ENCODE measurements at places on chromosomes 3 and 15.

GRCh38 chr15:40405501-40406381, at the start of gene IVD:
Gene IVD (plus strand): TSS chr15:40405795. CDS start chr15:40405828, 33 bp downstream.
- peak; percentile 92 for DNase-seq

GRCh38 chr15:40595219-40595618, 1.2 kb downstream of the KNL1 start:
- no peak for DNase-seq

GRCh38 chr3:183038221-183038620, 57.9 kb upstream of the DCUN1D1 start:
- DNase-seq, result no peak

DNA sequence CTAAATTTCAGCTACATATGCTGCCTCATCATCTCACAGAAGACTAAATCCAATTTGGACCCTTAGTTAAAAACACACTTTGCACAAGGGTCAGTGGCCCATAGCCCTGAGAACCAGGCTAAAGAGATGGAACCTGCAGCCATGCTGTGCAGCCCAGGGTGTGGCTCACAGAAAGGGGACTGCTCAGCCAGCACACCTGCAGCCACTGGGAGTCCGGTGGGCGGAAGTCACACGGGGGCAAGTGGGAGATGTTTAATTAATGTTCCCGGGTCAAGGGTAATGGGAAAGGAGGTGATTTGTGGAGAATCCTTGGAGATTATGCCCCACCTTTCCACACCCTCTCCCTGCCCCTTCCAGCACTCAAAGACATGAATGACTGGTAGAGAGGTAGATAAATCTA, 467.4 kb downstream of the EPHB1 start:
- no peak for DNase-seq

DNA sequence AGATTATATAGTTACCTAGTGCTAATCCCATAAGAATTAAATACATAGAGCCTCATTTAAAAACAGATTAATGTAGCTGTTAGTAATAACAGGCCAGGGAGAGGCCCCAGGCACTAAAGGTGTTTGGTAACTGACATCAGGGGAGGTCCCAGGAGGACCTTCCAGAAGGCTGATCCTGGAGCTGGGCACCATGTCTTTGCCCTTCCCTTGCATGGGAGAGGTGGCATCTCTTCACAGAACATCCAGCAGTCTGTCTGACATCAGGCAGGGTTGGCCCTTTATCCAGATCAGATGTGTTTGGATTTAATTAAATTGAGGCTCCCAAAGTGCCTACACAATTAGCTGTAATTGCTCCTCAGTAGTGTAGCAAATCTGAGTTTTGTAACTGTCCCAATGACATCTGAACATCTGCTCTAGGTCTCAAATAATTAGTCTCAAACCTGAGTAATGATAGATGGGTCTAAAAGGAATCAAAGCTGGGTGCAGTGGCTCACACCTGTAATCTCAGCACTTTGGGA, 53.0 kb downstream of the RLBP1 start:
- DNase-seq, result no peak

- no peak for DNase-seq
Observed at GRCh38 chr3:184345317-184346144, 8.1 kb downstream of the FAM131A start.

Measured in stimulated activated CD8-positive, alpha-beta memory T cell treated with anti-CD3 and anti-CD28 coated beads, Interleukin-4, amount 100 ng/mL, for 24 hours (primary cell).